ENCODE measurements at places on chromosomes 1 and 21.

- peak; percentile 93 for DNase-seq
These were observed at the start of gene RBBP5 for GRCh38 chr1:205121660-205122488. RBBP5 (minus strand) TSS chr1:205121978; CDS start chr1:205121873, 105 bp downstream.

GRCh38 chr1:218299416-218299815, 14.3 kb downstream of the RRP15 start:
- DNase-seq: no peak

- DNase-seq: no peak
These were observed 11.6 kb upstream of the PARP1 start for GRCh38 chr1:226419284-226420029.

- DNase-seq: no peak
These were observed 43.4 kb downstream of the COL18A1 start for GRCh38 chr21:45448283-45448809.

DNA sequence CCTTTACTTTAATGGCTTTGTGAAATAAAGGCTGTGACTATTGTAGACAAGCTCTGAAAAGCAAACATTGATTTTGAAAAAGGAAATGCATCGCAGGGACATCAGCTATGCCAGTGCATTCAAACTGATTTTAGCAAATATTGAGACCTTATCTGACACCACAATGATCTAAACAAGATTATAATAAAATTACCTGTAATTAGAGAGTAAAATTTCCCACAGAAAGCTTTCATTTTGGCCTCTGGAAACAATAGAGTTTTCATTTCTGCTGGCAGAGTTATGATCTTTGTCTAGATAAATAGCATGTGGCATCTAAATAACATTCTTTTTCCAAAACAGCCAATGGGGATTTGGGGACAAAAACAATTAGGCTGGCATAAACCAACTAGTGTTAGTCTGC, 650.4 kb upstream of the PRMT6 start:
- no peak for DNase-seq

DNA sequence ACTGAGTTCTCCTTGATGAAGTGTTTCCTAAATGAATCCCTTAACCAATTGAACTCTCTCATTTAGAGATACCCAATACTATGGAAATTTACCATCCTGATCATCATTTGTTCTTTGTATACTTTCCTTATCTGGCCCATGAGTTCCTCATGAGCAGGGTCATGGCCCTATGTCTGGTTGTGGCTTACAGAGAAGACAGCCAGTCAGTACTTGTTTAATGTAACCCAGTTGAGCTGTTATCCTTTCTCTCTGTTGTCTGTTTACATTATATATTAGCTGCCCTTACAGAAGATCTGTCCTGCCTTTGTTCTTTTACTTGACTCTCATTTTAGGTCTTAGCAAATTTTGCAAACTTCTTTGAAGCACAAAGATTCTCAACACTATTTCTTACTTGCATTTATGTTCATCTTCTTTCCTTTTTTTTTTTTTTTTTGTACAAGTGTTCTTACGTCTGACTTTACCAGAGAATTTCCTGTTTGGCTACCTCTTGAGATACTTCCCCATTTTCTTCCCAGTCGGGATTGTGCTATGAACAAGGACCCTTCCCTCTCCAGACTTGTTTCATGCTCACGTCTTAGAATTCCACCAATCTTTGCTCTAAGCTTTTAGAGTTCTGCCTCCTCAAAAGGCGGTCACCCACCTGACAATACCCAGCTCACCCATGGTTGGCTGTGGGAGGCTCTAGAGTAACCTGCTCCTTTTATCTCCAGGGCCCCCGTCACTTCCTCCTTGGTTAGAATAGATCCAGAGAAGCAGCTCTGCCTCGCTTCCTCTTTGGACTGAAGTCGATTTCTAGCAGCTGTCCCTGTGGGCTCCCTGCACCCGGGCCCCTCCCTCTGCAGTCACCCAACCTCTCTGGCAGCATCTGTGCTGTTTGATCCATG, 53.6 kb upstream of the RUNX1 start:
- DNase-seq: no peak

DNA sequence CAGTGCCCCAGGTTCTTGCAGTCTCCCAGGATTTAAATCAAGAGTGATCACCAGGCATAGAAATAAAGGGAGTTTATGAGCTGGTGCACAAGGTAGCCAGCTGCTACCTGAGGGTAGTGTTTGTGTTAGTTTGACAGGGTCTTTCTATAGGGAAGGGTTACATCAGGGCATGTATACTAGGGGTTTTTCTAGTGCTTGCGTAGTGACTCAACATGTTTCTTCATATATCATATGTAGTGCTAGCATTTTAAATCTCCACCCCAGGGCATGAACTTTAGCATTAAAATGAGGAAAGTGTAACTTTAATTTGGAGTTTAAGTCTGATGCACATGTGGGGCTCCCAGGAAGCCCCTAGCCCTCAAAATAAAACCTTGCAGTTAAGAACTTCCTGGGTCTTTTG, 86.5 kb upstream of the TNR start:
- no peak for DNase-seq

GRCh38 chr1:17009706-17010105, 2.0 kb downstream of the ATP13A2 start:
- no peak for DNase-seq

DNA sequence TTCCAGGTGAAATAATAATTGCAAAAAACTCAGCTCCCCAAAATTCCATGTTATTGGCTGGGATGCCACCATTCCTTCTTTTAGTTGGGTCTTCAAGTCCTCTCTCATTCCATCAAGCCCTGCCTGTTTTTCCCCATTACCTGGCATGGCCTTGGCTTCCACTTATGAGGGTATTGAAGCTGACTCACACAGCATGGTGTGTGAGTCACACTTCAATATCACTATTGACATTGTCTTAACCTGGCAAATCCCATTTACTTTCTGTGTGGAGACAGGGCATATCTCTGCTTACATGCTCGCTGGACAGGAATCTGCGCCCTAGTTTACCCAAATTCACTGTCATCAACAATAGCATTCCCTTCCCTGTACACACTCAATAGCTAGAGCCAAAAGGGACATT, 1806.8 kb downstream of the BRINP3 start:
- DNase-seq: no peak

DNA sequence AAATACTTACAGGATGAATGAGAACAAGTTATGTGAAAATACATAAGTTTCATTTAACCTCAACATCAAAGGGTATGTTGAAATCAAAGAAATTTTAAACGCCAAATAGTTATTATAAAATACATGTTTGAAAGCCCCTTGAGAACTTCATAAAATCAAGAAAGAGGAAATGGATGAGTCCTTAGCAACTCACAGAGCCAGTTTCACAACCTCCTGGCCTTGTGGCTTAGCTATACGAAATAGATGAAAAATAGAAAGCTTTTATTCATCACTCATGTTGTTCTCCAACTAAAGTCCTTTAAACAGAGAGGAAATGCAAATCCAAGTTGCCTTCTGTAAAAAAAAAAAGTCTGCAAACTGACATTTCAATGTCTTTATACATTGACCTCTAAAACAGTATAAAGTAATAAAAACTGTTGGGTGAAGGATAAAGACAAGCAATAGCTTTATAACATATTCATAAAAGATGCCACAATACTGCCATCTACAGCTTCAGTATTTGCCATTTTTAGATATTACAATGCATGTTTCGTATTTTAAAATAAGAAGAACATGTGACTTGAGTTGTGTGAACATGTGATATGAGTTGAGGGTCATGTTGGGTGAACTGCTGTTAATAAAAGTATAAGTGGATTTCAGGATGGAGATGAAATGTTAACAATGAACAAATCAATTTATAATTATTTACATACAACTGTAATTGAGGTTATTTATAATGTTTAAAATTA, 847.8 kb downstream of the MRPL39 start:
- no peak for DNase-seq

DNA sequence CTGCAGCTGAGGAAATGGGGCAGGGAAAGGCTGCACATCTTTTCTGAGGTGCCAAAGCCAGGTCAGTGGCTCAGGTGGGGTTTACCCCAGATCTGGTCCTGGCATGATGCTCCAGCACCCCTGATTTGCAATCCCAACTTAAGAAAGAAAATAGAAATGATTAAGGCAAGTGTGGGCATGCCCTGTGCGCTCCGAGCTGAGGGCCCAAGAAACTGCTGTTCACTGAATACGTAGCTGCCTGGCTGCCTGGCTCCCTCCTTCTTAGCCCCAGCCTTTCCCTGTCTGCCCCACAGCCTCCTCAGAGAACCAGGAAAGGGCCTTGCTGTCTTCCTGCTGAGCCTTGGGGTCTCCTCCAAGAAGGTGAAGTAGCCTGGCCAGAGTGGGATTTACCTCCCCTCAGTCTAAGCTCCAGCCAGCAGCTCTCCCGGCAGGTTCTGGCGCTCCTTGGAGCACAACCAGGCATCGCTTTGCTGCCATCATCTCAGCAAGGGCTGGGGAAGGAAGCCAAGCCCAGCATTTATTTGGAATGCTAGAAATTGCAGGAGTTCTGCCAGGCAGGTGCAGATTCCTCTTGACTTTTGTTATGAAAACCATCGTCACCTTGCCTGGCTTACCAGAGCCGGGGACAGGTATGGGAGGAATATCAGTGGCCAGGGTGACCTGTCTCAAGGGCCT, 51.3 kb upstream of the SELENON start:
- no peak for DNase-seq

GRCh38 chr1:212162635-212163034, 122.6 kb upstream of the PPP2R5A start:
- no peak for DNase-seq

- no peak for DNase-seq
These were observed 30.4 kb downstream of the ARID4B start for GRCh38 chr1:235297579-235297978.

DNA sequence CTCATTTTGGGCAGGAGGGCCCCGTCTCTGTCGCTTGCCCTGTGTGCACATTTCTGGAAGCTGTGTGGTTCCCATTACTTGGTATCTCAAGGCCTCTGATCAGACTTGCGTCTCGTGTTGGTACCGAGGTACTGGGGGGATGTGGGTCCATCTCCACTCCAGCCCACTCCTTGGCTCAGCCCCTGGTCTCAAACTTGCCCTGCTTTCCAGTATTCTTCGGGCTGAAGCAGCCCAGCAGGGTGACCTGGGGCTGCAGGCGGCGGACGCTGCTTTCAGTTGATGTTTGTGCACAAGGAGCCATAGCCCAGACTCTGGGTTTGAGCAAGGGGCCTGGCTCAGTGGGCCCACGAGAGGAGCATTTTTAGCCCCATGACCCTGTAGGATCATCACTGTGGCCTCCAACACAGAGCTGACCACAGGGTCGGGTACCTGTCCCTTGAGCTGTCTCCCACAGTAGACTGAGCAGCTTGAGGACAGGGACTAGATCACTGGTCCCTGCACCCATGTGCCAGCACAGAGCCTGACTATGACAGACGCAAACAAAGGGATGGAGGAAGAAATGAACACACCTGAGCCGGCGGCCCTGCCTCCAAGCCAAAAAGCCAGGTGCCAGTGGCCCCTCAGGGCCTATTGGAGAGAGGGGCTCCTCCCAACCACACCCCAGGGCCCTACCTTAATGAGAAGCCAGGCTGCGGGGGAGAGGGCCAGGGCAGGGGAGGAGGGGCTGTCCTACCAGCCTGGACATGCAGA, 46.8 kb downstream of the CHD5 start:
- no peak for DNase-seq

DNA sequence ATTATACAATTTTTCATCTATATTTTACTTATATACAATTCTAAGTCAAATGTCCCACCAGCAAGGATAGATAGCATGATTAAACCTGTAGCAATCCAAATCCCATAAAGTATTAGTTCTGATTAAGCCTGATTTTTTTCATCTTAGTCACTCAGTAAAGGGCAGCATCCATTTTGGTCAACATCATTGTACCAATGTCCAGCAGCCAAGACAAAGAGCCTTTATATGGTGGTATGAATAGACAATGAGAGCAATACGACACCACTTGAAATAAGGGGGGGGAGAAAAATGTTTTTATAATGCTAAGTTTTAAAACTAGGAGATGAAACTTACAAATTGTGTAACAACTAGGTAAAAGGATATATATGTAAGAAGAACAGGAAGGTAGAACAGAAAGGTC, 7.4 kb downstream of the ZNF644 start:
- DNase-seq: no peak

DNA sequence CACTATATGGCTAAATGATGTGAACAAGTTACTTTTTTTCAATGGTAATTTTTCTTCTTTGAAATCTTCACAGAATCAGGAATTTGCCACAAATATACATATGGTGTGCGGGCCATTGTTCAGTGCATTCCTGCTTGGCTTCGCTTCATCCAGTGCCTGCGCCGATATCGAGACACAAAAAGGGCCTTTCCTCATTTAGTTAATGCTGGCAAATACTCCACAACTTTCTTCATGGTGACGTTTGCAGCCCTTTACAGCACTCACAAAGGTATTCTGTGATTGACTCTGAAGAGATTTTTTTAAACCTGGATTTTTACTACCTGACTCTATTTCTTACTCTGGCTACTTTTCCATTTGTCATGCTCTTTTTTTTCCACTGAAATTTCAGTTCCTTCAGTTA, 76.2 kb upstream of the KIAA1614 start:
- no peak for DNase-seq

DNA sequence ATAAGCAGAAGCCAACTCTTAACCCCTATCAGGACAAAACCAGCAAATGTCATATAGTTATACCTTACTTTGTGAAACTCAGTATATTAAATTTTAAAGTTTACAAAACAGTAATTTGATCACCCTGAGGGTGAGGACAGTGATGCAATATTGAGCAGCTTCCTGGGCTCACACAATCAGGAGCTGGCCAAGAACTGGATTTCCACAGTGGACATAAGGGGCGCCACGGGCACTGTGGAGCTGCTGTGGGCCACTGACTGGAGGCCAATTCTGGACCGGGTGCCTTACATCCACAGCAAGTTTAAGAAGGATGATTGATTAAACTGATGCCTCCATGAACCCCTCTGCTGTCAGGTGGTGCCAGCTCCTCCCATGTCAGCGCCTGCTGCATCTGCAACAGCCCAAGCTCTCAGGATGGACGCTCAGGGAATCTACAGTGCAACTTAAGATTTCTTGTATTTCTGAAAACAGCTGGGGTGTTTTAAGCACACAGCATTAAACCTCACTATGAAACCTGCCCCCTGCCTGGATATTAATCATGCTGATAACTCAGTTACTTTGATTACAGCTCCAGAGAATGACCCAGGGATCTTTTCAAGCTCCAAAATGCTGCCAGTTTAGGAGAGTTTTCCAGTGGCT, 55.9 kb downstream of the TOR3A start:
- DNase-seq: no peak

GRCh38 chr1:238153253-238153652, 262.5 kb upstream of the ZP4 start:
- no peak for DNase-seq
